T-helper 2 cell treated with Interferon-gamma antibody and Interleukin-4, amounts not matched to agents 5 μg/mL and 100 μg/mL, for 36 hours (primary cell): ENCODE measurements at places on chromosomes 1 and 21.

GRCh38 chr1:242205622-242206489 lies 207.0 kb upstream of the MAP1LC3C start:
- DNase-seq, result no peak

- DNase-seq, result no peak
Measured at GRCh38 chr1:81703391-81703755, 97.4 kb upstream of the ADGRL2 start.

- DNase-seq, result no peak
Measured at GRCh38 chr1:37474697-37475379, 458 bp downstream of the ZC3H12A start.

- DNase-seq, result no peak
Measured at GRCh38 chr1:193747579-193747978, 561.2 kb upstream of the B3GALT2 start.

- no peak for DNase-seq
Measured at GRCh38 chr1:181469829-181470228, 13.5 kb upstream of the CACNA1E start.

DNA sequence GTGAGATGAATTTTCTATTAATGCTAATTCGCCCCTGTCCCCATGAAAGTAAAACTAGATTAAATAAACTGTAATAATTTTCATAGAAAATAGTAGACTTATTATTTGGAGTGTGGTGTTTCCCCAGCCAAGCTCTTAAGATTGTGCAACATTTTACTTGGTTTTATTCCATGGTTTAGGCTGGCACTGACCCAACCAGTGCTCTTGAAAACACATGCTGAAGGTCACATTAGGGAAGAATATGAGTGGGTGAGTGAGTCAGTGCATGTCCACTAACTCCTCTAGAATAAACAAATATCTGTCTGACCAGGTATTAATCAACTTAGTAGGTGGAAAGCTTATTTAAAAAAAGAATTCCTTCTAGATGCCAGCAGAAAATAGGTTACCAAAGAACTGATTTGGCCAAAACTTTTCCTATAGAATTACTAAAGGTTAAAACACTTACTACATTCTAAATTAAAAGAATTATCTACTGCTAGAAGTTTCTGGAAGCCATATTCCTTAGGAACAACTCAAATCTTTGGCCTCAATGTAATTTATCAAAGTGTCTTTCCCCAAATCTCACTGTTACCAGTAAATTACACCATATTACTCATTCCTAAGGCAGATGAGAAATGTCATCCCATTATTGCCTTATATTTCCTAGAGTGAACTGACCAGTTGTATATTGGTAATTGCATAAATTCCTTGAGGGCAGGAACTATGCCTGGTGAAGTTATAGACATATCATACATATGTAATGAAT lies 89.7 kb upstream of the RGS1 start:
- no peak for DNase-seq
